Activated CD4-positive, alpha-beta T cell treated with anti-CD3 and anti-CD28 coated beads, Interleukin-2, Interleukin-6, amounts not matched to agents 100 ng/mL and 50 ng/mL, durations not matched to agents 16 hours and 8 hours (primary cell): ENCODE measurements at places on chromosomes 7 and 10.

DNA sequence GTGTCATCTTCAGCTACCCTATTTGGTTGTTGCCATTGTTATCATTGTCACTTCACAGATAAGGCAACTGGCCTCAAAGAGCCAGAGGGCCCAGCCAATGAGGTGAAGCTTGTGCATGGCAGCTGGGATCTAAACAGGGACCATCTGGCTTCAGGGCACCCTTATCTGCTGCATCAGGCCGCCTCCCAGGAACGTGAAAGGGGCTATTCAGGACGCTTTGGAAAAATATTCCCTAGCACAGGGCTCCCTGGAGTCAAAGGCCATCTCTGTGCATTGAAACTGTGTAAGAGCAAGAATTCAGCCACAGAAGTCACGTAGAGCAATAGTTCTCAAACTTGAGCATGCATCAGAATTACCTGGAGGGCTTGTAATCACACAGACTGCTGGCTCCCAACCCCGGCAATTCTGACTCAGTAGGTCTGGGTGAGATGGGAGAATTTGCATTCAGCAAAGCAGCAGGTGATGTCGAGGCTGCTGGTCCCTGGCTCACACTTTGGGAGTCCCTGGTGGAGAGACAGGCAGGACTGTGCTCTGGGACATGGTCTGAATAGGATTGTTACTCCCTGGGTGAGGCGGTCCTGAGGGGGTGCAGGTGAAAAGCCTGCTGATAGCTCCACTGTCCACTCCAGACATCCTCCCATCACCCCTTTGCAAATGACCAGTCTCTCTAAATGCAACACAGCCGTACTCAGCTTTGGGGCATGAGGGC, 21.5 kb upstream of the PLEKHA1 start:
- no peak for DNase-seq

DNA sequence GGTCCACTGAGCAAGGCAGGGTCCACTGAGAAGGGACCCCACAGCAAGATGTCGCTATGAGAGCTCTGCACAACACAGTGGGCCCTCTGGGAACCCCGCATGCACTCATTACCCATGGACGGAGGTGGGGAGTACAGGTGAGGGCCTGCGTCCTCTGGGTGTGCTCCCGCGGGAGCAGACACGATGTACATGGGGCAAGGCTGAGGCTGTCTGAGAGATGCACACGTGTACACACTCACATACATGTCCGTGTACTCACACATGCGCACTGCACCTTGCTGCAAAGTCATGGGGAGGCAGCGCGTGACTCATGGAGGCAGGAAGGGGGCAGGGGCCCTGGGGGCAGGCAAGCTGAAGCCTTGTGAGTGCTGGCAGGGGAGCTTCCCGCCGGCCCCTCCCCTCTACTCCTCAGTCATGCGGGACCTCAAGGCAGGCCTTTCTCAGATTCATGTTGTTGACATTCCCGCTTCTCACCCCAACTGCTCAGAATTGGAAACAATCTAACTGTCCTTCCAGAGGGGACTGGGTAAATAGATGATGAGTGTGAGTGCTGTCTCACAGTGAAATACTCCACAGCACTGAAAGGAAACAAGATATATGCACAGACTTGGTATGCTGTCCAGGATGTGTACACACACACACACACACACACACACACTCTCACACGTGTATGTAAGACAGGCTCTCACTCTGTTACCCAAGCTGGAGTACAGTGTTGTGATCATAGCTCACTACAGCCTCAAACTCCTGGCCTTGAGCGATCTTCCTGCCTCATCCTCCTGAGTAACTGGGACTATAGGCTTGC, 40.0 kb downstream of the GOLGA7B start:
- DNase-seq: peak; percentile 35

GRCh38 chr10:22700489-22700888, 13.9 kb downstream of the PIP4K2A start:
- no peak for DNase-seq

DNA sequence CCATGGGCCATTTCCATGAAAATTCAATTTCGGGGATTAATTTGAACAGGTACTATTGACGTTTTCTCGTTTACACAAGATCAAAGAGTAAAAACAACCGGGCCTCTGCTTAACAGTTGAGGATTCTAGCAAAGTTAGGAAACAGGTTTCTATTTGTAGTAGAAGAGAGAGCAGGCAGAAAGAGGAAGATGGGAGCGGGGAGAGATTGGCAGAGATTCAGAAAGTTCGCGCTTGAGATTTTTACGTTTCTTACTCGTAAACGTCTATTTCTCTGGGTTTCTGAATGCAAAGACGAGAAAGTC, 571 bp upstream of the VWC2 start:
- no peak for DNase-seq

- no peak for DNase-seq
Observed at GRCh38 chr10:79093658-79094411, 25.1 kb downstream of the ZMIZ1 start.

DNA sequence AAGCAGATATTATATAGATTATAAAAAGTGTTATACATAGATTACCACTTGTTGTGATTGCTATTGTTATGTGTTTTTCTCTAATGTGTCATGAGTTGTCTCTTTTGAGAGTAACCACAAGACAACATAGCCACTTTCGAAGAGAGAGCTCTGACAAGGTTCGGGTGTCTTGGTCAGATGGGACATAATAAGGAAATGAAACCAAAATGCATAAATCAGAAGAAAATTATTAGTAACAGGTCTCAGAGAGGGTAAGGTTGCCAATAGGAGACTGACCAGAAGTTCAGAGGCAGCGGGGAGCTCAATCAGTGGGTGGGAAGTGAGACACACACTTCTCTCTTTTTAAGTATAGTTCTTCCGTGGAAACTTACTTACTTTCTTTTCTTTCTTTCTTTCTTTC, 639.2 kb upstream of the POT1 start:
- DNase-seq: no peak

DNA sequence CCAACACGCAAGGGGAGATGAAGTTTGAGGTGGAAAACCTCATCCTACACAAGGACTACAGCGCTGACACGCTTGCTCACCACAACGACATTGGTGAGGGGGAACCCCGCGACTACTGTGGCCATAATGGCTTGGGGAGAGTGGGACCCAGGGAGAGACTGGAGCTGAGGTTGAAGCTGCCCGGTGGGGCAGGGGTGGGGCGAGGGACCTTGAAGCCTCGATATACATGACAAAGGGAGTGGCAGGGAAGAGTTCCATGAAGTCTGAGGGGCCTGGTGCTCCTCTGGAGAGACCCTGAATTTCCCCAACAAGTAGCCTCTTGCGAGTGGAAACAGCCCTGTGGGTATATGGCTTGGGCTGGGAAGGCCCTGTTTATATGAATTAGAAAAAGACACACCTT, 3.1 kb downstream of the PLAU start:
- DNase-seq: no peak

DNA sequence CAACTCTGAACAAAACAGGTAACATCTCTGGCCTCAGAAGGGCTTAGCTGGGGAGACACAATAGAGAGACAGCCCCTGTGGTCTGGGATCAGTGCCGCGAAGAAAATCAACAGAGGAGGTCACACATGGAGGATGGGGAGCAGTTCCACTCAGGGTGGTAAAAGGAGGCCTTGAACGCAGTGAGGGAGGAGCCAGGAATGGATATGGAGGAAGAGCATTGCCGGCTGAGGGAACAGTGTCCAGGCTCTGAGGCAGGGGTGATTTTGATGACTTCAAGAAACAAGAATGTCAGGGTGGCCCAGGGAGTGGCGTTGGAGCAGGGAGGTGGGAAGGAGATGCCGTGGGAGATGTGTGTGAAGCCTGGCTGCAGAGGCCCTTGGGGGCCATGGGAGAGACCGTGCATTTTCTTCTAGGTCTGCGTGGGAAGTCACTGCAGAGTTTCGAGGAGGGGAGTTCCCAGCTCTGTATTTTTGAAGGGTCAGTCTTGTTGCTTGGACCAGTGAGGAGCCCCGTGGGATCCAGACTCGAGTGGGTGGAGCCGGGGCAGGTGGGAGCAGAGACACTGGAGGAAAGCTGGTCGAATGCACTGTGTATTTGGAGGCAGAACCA, 35.7 kb upstream of the SH2D4B start:
- no peak for DNase-seq

DNA sequence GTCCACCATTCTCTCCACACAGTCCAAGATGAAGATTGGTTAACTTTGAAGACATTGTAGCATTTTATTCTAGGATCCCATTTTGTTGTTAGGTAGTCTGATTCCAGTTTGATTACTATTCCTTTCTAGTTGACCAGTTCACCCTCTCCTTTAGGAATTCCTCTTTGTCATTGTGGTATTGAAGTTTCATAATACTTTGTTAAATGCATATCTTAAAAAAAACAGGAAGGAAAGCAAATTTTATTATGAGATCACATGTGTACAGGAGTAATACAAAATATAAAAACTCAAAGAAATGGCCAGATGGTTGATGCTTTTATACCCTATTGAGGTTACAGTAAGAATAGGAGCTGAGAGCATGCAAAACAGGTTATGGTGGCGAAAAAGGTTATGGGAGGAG, 15.5 kb upstream of the SEMA3C start:
- no peak for DNase-seq

GRCh38 chr10:86650151-86650550, 4.2 kb upstream of the OPN4 start:
- DNase-seq: no peak

DNA sequence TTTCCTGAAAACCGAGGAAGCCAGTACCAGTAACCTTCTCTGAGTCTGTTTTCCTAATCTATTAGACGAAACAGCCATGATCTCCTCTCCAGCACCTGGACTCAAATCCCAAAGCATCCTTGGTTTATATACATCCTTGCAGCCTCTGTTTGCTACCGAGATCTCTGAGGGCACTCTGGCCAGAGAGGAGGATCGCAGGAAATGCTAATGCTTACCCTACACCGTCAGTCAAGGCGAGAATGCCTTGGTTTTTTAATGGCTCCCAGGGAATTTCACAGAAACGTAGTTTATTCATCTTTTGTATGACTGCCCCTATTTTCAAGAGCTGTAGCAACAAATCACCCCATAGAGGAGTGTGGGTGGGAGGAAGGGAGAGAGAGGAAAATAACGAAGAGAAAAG, 91.5 kb upstream of the CALN1 start:
- DNase-seq: no peak

GRCh38 chr7:67595431-67596180, 599.0 kb downstream of the TYW1 start:
- no peak for DNase-seq

- peak; percentile 88 for DNase-seq
Observed at GRCh38 chr10:62637249-62638061, 167.1 kb upstream of the ADO start.

DNA sequence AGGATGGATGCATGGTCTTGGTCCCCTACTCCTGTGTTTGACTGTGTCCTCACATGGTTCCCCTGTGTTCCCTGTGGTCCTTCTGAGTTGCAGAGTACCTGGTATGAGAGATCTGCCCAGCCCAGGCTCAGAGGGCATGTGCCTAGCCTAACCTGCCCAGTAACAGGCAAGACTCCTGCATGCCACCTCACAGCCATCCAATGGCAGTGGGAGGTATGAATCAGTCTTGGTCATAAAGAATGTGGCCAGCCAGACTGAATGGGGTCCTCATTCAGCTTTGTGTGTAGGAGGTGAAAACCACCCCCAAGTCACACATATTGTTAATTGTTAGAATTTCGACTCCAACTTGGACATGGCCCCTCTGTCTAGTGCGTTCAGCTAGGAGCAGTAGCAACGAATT, 17.2 kb upstream of the GPR158 start:
- DNase-seq: no peak

DNA sequence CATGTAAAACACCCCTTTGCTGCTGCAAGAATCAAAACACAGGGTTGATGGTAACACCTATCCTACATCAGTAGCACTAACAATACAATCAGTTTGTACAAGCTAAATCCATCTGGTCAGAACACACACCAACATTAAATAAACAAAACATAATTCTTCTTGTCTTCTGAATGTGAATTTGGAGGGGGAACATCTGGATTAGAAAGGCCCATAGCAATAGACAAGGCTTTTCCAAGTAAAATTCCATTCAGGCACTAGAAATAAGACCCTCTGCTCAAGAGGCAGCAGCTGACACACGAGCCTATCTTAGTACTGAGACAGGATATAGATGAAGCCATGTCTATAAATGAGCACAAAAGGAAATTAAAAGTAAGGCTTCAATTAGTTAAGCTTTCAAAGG, 839.9 kb upstream of the LRRTM3 start:
- DNase-seq: no peak

GRCh38 chr10:98589007-98589406, 142.3 kb upstream of the HPS1 start:
- no peak for DNase-seq

DNA sequence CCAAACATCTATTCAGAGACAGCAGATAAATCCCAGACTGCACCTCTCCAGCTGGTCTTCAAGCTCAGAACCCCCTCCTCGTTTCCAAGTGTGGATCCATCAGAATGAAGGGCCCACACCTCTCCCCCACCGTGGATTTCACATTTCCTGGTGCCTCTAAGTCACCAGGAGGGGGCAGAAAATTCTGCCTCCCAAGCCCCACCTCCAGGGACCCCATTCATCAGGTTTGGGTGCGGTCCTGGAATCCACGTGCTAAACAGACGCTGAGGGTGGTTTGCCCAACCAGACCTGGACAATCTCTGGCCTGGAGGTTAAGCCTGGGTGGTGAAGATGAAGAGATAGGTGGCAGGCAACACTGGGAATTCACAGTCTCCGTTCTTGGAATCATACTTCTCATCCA, 92.4 kb downstream of the WDR11 start:
- DNase-seq: no peak

- DNase-seq: no peak
Observed at GRCh38 chr7:71264005-71264404, 132.1 kb downstream of the GALNT17 start.

DNA sequence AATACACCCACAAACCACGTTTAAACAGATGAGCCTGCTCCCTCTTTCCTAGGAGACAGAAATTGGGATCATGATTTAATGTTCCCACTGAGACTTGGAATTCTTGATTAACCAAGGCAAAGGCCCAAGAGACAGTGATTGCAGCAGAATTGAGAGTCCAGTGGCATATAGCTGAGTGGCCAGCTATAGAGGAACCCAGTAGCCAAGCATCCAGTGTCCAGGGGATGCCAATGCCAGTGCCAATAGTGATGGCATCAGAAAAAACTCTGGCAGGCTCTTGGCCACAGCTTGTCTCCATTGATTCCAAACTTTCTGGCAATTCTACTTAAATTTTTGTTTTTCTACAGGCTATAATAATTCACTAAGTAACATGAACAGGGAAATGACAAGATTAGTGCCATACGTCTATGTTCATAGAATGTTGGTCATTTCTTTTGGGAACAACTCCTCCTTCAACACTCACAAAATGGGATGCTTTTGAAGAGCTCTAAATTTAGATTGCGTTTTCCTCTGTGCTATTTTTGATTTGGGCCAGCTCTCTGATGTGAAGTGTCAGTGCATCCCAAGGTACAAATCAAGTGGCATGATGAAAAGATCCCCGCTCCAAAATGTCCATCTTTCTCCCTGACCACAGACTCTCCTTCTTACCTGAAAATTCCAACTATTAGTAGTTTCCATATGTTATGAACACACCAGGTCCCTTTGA, 83.1 kb upstream of the A1CF start:
- DNase-seq: no peak

DNA sequence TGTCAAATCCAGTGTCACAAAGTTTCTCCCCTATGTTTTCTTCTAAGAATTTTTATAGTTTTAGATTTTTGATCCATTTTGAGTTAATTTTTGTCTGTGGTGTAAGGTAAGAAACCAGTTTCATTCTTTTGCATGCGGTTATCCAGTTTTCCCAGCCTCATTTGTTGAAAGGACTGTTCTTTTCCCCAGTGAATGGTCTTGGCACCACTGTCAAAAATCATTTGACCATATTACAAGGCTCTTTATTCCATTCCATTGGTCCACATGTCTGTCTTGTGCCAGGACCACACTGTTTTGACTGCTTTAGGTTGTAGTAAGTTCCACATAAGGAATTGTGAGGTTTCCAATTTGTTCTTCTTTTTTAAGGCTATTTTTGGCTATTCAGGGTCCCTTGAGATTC, 64.0 kb downstream of the INPP5A start:
- no peak for DNase-seq
